ENCODE measurements at places on chromosomes 7 and 10.

- DNase-seq, result no peak
Measured at GRCh38 chr10:80281292-80281691, 8.2 kb downstream of the MAT1A start.

GRCh38 chr7:97166308-97166707, 48.8 kb downstream of the SDHAF3 start:
- DNase-seq, result no peak

GRCh38 chr10:89303161-89303560, 1.3 kb downstream of the IFIT2 start:
- DNase-seq, result no peak

DNA sequence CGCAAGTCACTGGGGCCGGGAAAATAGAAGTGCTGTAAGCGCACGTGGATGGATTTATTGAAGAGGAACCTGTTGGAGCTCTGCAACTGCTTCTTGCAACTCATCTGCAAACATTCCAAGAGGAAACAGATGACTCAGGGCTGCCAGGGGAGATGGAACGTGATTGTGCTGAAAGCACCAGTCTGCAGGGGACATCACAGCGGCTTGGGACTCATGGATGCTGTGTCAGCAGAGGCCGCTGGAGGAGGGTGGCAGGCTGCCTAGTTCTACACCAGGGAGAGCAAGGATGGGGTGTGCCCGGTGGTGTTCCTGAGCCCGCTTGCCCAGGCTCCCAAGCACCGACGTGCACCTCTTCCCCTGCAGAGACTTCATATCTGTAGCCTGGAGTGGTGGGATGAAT, 515.7 kb downstream of the TCERG1L start:
- no peak for DNase-seq

GRCh38 chr10:84286695-84287094, 41.7 kb upstream of the CCSER2 start:
- DNase-seq, result no peak

GRCh38 chr7:5495581-5496375, 72.1 kb upstream of the TNRC18 start:
- no peak for DNase-seq

- no peak for DNase-seq
Measured at GRCh38 chr10:12353399-12354242, 4.3 kb downstream of the CAMK1D start.

DNA sequence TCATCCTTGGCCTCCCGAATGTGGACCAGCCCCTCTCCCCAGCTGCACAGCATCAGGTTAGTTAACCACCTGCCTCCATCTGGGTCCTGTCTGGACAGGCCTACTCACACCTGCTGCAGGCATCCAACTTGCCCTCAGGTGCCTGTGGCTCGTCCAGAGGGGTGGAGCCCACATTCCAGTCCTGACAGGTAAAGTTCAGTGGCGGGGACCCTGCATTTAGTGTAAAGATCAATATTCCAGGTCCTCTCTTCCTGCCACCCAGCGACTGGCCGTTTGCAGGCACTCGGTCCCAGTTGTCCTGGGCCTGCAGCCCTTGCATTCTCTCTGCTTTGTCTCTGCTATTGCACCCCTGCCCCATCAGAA, 15.0 kb downstream of the HTRA1 start:
- no peak for DNase-seq

DNA sequence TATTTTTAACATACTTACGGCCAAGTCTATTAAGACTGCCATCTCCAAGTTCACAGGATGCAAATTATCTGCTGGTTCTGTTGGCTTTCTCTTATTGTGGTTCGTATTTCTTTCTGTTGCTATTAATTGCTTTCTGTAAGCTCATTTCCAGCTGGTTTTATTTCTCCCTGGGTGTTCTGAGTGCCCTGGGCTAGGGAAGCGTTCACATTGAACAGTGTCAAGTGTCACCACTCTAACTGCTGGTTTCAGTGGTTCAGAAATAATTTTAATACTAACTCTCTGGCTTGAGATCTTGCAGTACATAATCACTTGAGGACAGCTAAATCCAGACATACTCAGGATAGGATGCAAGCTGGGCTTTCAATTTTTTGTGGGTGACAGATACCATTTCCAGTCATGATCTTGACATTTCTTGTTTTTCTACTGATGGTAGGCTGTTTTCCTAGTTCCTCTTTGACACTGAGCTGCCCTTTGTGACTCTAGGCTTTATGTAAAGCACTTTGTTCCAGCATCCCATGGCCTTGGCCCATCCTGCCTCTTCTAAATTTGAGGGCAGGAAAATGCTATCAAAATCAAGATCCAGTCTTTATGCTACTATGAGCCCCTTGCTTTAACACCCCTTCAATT, 117.6 kb downstream of the SNX13 start:
- no peak for DNase-seq

GRCh38 chr10:44278837-44279324, 106.0 kb downstream of the CXCL12 start:
- no peak for DNase-seq

- no peak for DNase-seq
Measured at GRCh38 chr7:114818501-114818900, 103.4 kb upstream of the MDFIC start.

DNA sequence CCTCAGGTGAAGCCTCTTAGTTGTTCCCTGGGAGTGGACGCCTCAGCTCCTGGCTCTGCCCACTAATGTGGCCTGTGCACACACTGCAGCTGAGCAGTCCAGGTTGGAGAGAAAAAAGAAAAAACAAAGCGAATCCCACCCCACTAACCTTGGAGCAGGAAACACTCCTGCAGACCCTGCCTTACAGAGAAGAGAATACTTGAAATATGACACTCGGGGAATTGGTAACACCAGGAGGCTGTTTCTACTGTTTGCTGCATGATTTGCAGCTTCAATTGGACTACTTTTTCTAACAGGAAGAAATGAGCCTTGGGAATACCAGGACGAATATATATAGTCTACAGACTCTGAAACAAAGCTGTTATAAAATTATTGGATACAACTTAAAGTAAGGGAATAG, 22.2 kb downstream of the CDHR3 start:
- DNase-seq, result no peak

DNA sequence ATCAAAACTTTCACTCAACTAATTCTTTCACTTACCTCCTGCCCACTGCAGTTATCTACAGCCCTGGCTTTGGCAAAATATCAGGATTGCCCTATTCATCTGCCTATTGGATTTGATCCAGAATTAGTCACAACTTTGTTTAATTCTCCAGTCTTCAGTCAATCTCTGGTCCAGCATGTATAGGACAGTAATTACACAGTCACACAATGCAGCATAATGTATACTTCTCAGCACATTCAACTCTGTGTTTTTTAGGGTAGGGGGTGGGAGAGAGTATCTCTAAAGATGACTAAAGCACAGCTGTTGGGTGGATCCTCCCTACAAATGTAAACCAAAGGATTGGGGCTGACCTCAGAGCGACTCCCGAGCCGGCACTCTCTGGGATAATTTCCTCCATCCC, 17.7 kb upstream of the NRP1 start:
- no peak for DNase-seq

- no peak for DNase-seq
Measured at GRCh38 chr10:91662993-91663392, 30.1 kb upstream of the PPP1R3C start.

DNA sequence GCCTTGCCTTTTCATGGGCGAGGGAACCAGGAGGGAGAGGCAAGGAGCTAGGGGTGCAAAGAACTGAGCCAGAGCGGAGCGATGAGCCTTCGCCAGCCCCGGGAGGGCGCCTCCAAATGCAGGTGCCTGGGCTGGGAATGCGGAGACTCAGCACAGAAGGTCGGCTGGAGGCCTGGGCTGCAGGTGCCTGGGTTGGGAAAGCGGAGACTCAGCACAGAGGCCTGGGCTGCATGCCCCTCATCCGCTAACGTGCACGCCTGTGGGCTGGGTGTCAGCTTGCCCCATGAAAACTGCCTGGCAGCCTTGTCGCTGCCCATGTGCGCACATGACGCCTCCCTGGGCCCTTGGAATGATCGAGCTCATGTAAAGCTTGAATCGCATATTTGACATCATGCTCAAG, 51.8 kb downstream of the POM121L12 start:
- no peak for DNase-seq

DNA sequence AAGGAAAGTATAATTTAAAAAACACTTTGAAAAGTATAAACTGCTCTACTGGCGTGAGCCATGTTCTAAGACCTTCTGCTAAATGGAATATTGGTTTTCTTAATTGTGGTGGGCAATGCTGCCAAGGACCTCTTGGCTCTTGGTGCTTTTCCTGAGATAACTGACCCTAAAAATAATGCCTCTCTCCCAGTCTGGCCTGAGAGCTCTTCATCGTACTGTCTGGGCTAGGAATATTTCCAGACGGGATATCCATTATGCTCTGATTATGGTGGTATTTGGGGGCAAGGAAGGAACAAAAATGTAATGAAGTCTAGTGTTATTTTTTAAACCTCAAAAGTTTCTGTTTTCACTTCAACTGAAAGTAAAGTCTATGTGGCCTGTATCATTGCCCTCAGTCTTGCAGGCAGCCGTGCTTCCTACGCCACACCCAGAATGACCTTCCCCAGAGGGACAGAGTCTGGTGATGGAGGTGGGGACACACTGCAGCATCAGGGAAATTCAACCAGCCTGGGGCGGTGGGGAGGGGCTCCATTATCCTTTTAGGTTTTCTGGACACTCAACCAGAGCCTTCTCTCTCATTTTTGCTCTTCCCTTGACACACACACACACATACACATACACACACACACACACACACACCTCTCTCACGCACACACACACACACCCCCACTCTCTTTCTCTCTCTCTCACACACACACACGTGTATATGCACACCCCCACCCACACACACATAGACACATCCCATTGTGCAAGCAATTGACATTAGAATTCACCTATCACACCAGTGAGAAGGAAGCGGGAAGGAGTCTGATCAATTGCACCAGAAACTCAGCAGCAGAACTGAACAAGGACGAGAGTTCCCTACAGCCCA, 99.6 kb downstream of the LRRC18 start:
- no peak for DNase-seq

GRCh38 chr10:70589762-70590654, 12.5 kb downstream of the PRF1 start:
- no peak for DNase-seq

DNA sequence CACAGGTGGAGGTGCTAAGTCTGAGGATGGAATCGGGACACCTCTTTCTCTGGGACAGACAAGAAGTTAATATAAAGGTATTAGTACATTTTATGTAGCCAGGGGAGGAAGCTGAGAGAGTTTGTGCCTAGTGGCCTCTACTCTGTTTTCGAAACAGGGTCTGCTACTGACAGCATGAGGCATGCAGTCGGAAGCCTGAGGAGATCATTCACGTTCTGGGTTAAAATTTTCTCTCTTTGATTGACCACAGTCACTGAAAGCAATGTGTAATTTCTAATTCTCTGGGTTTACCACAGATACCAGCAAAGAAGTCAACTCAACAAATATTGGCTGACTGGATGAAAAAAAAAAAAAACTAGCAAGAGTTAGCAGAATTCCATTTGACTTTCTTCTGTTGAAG, 53.3 kb upstream of the KCTD7 start:
- no peak for DNase-seq

- DNase-seq, result no peak
Measured at GRCh38 chr7:91043924-91044645, 220.1 kb upstream of the FZD1 start.

DNA sequence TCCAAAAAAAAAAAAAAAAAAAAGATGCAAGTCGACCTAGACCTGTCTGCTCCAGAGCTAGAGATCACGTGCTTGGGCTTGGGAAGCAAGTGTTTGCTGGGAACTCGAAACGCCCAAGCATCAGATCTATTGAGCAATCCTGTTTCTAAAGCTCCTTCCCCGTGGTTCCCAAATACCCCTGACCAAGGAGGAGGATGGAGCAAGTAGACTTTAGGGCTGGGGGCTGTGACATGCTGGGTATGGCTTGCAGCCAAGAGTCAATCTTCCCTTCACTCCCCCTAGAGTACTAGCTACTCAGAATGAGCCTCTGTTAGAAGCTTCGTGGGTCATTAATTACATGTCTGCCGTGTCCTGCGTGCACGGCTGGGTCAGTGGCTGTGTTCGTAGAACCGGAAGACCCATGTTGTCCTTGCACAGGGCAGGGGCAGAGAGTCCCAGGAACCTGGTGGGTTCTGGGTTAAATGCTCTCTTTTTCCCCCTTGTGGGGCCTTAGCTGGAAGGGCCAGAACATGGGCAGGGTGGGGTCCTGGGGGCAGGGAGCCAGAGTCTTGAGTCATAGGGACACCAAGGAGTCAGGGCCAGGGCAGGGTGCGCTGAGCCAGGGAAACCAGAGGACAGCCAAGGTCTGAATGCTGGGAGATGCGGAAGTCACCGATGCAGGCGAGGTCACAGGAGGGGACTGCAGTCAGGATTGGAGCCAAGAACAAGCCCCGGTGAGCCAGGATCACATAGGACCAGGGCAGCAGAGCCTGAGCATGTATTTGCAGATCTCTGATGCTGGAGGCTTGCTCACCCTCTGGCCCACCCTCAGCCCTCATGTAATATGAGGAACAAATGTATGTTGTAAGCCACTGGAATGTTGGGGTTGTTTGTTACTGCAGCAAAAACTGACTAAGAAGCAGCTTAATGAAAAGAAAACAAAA, 34.6 kb upstream of the TPST1 start:
- DNase-seq, result no peak

- no peak for DNase-seq
Measured at GRCh38 chr7:89238156-89238555, 442.6 kb upstream of the TEX47 start.

DNA sequence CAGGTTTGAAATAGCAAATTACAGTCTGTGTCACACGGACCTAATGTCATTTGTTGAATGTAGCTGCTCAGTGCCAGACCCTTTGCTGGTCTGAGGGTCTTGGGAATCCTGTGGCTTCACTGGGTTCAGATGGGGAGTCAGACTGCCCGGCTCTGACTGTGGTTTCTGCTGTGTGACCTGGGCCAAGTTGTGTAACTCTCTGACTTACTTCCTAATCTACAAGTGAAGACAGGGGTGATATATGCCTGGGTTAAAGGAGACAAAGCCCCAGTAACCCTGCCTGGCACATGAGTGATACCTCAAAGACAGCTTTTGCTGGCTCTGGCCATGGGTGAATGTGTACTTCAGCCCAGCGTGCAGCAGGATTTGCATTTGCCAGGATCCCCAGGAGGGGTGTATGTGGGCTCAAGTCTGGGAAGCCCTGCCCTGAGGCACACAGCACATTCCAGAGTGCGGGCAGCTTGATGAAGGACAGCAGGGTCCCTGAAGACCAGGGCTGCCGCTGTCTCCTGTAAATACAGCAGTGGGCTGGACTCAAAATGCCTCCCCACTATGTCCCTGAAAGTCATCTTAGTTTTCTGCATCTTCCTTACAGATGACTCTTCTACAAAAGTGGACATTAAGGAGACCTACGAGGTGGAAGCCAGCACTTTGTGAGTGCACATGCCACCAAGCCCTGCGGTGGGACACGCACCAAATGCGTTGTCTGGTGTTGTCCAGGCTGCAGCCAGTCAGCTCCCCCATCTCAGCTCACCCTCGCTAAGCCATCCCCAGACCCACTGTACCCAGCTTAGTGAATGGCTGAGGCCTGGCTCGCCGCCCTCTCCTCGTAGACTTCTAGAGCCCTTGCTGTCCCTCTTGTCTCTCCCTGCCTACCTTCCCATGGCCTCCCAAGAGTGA, 16.4 kb downstream of the NACAD start:
- DNase-seq, result no peak

GRCh38 chr7:23298141-23298881, 828 bp upstream of the MALSU1 start:
- DNase-seq, result no peak
